ENCODE measurements at places on chromosomes 11 and 22.

GRCh38 chr11:35937111-35937510 is 6.8 kb upstream of the LDLRAD3 start:
- DNase-seq: no peak

DNA sequence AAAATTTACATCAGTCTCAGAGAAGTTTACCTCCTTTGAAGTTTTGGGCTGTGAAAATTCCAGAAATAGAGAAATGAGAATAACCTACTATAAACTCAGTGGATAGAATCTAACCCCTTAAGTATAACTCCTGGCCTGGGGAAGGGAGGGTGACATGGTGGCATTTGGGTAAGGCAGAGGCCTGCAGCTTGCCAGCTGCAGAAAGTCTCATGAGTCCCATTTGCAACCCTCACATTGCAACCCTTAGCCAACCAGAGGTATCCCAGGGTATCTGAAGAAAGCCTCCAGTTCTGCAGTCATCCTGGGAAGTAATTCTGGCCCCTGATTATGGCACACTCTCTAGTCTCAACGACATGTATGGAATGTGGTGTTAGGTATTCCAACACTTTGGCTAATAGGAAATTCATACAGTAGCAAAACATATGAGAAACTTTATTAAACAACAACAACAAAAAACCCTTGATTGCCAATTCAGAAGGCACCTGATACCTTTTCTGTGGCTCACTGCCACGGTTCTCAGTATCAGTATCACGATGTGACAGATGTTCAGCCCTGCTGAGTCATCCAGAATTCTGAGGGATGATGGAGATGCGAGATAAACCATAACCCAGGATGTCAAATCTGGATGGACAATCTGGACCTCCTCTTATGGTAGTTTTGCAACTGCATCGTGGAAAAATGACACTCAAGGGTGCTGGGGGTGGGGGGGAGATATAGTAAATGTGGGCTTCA is 743.4 kb downstream of the NELL1 start:
- DNase-seq: no peak

DNA sequence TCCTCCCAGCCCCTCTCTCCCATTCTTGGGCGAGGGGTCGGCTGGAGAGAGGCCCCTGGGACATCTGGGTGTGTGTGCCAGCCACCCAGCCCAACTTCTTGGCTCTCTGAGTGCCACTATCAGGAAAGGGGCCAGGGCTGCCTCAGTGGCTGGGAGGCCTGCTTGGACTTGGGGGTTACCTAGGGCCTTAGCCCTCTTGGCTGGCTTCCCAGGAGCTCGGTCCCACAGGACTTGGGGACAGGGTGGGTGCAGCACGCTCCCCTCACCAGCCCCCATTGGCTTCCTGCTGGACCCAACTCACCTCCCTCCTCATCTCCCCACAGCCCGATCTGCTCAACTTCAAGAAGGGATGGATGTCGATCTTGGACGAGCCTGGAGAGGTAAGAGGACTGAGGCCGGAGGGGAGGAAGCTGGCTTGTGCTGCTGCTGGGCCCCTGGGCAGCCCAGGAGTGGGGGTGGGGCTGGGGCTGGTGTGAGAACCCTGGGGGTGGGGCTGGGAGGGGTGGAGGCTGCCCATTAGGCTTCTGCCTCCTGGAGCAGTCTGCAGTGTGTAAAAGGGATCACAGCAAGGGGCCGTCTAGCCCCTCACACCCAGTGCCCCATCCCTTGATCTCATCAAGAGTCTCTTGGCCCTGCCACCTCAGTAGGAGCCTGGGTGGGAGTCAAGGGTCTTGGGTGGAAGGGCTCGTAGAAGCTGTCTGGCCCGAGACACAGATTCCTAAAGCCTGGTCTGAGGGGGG is 54.8 kb downstream of the TRIOBP start:
- no peak for DNase-seq

- DNase-seq: no peak
These were observed 36.7 kb upstream of the EIF3D start for GRCh38 chr22:36565686-36566085.

DNA sequence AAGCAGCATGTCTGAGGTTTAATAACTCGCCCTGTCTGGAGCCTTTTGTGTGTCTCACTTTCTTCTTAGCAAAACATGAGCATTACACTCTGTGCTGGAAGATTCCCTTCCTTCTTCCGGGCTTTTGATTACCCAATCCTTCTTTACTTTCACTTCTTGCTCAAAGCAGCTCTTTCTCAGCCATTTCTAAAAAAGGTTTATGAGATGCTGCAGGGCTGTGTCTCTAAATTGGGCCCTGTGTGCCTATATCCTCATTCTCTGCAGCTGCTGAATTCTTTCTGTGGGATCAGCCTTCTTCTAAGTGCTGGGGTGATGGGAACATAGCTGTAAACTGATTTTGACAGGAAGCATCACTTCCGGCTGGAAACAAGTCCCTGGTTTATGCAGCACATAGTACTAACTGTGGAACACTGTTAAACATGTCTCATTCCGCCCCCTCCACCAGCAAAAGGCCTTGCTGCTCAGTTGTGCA is 71.8 kb downstream of the PIWIL4 start:
- DNase-seq: no peak

DNA sequence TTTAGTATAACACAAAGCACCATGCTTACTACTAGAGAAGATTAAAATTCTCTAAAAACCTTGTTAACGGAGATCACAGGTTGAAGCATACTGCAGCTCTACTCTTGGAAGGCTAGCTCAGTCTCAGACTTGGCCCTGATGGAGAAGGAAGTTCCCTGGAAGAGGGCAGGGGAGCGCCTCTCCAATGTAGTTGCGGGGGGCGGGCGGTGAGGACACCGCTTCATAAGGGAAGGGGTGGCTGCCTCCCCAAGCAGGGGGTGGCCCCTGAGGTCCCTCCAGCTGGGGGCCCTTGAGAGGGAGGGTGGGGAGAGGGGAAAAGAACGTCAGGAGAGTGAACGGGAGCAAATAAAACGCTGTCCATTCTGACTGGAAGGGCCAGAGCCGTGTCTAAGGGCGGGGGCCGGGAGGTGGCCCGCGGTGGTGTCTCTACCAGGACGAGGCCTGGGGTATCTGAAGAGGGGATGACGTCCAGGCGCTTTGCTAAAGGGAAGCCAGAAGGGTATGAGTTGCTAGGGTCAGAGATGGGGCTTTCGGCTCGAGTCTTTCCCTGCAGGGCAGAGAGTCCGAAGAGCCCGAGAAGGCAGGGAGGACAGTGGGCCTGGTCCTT is 553 bp upstream of the USP47 start:
- no peak for DNase-seq

- DNase-seq: no peak
These were observed 11.9 kb downstream of the KCNJ4 start for GRCh38 chr22:38442967-38443627.
